C1 segment of cervical spinal cord (tissue), 14 donors: ENCODE measurements at places on chromosomes 3 and 15.

DNA sequence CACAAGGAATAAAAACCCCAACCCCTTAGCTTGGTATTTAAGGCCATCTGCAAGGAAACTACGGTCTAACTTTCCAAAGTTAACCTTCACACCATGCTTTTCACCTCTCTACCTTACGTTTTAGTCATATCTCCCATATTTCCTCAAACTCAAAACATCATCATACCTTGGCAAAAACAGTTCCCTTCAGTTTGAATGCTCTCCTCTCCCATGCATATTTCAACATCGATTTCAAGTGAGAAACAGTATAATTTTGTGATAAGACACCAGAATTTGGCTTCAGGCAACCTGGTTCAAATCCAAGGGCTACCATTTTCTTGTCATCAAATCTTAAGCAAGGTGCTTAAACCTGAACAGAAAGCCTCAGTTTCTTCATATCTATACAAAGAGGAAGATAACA, 108.2 kb downstream of the THRB start:
- no peak for DNase-seq

DNA sequence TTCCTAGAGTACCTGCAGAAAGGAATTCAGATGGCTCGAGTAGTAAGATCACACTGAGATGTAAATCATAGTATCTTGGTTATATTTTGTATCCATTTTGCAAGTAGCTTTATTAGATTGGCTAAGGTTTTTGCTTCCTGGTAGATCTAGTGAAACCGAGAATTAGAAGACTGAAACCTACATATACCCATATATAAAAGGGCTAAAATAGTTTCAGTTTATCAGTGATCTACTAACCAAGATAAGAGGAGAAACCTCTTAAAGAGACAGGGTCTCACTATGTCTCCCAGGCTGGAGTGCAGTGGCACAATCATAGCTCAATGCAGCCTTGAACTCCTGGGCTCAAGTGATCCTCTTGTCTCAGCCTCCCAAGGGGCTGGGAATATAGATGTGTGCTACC, 135.3 kb downstream of the PCCB start:
- no peak for DNase-seq

GRCh38 chr3:127544803-127545201, 45.7 kb downstream of the TPRA1 start:
- no peak for DNase-seq

GRCh38 chr3:126915015-126915414, 67.9 kb upstream of the PLXNA1 start:
- DNase-seq, result no peak

GRCh38 chr3:149545049-149545448, 70.6 kb downstream of the TM4SF4 start:
- no peak for DNase-seq

DNA sequence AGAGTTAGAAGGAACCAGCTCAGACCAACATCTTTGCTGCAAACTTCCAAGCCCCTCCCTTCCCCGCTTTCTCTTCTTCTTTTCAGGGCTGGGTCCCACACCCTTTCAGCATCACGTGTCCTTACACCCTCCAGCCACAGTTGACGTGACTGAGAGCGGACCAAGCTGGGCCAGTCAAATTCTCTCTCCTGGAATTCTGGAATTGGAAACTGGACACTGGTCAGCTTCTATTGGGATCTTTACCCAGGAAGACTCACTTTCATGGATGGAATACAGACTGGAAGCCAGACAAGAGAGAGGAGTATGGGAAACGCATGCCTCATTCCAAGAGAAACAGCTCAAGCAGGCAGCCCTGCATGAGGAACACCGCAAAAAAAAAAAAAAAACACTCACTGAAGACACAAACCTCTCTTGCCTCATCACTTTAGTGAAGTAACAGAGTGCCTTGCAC, 12.4 kb upstream of the TPM1 start:
- no peak for DNase-seq

DNA sequence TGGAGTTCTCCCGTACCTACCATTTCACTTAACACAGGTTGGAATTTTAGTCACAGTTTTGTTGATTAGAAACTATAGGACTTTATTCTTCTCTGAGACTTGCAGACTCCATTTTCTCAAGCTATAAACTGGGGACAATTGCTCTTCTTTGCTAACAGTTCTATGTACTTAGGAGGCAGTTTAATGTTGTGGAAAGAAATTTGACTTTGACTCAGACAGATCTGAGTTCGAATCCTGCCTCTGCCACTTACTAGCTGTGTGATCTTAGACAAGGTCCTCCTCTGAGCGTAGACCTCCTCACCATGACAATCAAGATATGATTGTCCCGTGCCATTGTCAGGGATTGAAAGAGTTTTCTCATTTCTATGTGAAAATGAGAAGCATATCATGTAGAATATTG, 196.4 kb upstream of the HES1 start:
- DNase-seq, result no peak

DNA sequence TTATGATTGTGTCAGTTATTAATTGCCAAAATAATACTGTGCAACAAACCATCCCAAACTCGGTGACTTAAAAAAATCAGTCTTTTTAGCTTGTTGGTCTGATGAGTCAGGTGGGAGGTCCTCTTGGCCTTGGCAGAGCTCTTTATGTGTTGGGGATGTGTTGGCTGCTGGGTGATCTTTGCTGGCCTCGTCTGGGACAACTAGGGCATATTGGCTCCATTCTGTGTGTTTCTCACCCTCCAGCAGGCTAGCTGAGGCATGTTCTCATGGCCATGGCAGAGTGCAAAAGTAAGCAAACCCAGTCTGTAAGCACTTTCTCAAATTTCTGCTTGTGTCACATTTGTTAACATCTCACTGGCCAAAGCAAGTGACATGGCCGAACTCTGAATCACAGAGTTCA, 251.6 kb downstream of the RPLP1 start:
- DNase-seq, result no peak

- no peak for DNase-seq
Measured at GRCh38 chr3:141360888-141361598, 7.3 kb upstream of the ZBTB38 start.

DNA sequence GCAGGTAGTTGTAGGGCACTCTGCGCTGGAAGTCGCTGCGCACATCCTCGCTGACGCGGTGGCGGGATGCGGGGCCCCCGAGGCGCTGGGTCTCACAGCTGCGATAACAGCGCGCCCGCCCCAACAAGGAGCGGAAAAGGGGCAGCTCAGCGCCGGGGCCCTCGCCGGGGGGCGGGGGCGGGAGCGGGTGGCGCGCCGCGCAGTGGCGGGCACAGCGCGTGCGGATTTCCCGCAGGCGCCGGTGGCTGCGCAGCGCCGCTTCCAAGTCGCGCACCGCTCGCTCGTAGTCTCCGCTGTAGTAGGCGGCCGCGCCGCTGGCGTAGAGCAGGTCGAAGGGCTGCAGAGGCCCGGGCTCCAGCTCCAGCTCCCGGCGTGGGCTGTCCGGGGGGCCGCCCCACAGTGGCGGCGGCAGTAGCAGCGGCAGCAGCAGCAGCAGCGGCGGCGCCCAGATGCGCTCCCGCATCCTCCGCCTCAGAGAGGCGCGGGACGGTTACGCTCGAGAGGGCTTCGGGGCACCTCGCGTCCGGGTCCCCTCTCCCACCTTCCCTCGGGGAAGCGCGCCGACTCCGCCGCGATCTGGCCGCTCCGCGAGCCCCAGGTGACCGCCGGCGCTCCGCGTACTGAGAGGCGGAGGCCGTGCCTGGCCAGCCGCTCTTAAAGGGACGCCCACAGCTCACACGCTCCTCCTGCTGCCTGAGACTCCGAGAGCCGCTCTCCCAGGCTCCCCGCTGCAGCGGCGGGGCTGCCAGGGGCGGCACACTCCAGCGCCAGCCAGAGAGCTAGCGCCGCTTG, at the start of gene P3H2:
TSS of gene P3H2 (minus strand) at position 629 of the 792 bp plus-strand sequence. CDS start at position 463, 166 bp downstream.
- DNase-seq, result peak; percentile 80
